ENCODE measurements at places on chromosomes 16 and 17. TPM values are rescaled to one million over a fixed set of nuclear protein-coding genes. Genes with fewer than 3 reads are reported as not detected.

The RBFOX1 gene
- total RNA-seq, result 4.0 TPM

The TEKT5 gene
- 8.0 TPM for total RNA-seq

The MLLT6 gene
- total RNA-seq, result 209 TPM

The CLEC18C gene
- 0.96 TPM for total RNA-seq

The BRIP1 gene
- 2.0 TPM for total RNA-seq

The CCL16 gene
- 1.6 TPM for total RNA-seq

The TMEM220 gene
- 17.6 TPM for total RNA-seq

DNA sequence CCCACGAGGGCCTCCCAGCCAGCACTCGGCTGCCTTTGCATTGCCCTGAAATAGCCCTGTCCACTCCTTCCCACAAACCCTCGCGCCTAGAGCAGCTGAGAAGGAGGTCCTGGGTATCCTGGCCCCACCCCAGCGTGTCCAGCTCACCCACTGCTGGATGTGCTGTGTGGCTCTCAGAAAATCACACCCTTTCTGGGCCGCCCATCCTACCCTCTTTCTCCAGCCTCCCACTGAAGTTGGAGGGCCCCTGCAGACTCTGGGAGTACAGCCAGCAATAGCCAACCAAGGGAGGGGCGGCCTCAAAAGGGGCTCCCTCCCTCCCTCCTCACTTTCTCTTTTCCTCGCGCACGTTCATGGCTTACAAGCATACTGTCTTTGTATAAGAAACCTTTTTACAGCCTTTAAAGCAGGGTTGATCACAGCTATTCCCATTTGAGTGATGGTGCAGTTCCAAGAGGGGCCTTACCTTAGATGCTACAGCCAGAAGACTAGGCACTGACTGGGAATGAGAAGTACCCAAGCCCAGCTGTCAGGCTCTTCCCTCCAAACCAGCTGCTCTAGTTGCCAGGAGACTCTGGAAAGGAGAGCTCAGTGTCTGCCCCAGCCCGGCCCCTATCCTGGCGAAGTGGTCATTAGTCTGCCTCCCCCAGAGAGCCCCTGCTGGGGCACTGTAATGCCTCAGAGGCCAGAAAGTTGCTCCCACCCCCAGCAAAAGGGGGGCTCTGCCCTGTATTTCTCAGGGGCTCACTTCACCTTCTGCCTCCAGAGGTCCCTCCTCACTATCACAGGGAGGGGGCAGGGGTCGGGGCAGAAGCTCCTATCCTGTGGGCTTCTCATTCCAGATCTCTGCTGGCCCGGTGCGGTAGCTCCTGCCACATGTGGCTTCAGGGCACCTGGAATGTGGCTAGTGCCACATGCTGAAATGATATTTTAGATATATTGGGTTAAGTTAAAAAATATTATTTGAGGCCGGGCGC lies 38.1 kb downstream of the DCAKD start:
- peak; percentile 56 for DNase-seq

DNA sequence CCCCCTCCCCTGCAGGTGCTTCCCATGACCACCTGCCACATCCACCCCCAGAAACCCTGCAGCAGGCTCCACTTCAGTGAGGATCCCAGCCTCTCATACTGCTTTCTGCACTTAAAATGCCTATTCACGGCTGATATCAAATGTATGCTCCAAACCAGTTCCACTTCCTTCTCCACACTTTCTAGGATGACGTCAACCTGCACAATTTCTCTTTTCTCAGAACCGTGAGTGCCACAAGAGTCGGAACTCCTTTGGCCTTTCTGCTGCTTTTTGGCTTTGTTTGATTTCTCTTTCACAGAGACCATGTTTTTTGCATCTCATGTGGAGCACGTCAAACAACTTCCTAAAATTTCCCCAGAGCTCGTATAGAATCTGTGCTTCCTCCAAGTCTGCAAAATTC lies 378.8 kb upstream of the TNRC6C start:
- DNase-seq, result no peak

DNA sequence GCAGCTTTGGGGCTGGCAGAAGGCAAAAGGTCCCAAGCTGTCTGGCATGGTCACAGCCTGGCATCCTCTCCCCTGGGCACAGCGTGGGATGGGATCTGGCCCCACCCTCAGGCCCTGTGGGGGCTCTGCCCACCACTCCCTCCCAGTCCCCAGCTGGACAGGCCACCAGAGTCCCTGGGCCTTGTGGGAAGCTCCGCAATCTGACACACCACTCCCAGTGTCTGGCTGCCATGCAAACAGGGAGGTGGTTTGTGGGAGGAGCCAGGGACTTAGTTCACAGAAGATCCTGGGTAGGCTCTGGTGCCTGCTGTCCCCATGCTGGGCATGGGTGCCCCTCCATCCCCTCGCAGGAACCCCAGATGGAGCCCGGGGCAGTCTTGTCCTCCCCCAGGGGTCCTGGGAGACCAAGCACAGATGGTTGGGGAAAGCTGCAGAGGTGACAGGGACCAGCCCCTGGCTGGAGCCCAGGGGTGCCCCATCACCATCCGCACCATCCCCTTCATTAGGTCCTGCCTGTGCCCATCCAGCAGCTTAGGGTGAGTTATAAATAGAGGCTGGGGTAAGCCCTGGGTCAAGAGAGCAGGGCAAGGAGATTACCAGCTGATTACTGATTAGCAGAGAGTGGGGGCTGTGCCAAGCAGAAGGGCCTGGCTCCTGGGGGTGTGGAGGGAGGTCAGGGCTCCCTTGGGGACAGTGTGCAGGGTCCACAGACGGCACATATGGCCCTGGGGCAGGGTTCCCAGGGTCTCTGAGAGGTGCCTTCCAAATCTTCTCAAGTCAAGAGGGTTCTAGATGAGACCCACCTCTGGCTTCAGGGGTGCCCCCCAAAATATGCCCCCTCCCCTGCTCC lies 6.2 kb downstream of the FSCN2 start:
- DNase-seq, result no peak

GRCh38 chr17:15112846-15113617 lies 152.1 kb downstream of the PMP22 start:
- DNase-seq, result no peak

GRCh38 chr16:30786936-30787612 lies at the start of gene ZNF629:
Gene ZNF629, minus strand, starts transcription at chr16:30787205. Its CDS starts 2,723 bp downstream, at chr16:30784482.
- peak; percentile 79 for DNase-seq

DNA sequence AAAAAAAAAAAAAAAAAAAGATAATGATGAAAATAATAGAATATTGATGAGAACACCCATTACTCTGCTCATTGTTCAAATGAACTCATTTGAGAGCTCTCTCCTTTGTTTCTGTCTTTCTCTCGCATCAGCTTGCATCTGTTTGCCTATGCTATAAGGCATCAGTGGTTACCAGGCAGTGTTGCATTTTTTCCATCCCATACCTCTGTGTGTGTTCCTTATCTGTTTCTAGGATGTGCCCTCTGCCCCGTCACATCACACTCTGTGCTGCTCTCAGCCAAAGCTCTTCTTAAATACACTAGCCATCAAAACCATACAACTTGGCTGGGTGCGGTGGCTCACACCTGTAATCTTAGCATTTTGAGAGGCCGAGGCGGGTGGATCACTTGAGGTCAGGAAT lies 568.2 kb downstream of the WWOX start:
- no peak for DNase-seq

- DNase-seq, result peak; percentile 60
These were observed 18.4 kb downstream of the PDILT start for GRCh38 chr16:20385844-20386832.

DNA sequence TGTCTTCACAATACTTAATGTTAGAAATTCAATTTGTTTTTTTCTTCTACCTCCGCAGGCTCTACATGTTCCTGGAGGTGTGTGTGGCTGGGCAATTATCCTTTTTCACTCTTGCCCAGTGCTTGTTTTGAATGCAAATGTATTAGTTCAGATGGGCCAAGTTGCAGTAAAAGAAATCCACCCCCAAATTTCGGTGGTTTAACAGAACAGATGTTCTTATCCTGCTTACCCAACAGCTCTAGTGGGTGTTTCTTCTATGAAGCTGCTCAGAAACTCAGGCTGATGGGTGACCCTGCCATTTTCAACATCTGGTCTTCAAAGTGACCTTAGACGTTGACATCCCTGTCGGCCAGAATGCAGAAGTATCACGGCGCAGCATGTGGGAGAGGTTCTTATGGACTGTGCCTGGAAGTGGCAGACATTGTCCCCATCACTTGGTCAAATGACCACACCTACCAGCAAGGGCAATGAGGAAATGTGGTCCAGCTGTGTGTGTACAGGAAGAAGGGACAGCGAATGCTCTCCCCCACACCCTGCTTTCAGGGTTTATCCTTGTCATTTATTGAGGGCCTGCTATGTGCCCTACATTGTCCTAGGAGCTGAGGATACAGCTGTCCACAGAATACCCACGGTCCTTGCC lies 157.3 kb downstream of the CDH13 start:
- no peak for DNase-seq

DNA sequence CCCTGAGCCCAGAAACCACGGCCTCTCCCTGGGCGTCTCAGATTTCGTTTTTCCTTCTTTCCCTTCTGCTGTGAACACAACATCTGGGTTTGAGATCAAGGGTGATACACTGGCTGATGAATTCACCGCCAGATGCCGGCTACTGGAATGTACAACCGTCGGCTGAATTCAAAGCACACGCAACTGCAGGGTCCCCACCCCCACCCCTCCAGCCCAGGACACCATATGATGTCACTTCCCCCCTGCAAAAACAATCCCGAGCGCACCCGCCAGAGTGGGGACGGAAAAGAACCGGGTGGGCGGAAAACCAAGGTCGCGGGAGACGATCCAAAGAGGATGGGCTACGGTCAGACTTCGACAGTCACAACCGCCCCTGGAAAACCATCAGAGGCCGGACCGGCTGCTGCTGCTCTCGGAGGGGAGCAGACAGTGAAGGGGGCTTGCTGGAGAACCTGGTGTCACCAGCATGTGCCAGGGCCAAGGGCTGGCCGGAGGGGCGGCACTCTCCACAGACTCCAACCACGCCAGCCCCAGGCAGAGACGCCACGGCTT lies 23.3 kb downstream of the CEP295NL start:
- peak; percentile 70 for DNase-seq

DNA sequence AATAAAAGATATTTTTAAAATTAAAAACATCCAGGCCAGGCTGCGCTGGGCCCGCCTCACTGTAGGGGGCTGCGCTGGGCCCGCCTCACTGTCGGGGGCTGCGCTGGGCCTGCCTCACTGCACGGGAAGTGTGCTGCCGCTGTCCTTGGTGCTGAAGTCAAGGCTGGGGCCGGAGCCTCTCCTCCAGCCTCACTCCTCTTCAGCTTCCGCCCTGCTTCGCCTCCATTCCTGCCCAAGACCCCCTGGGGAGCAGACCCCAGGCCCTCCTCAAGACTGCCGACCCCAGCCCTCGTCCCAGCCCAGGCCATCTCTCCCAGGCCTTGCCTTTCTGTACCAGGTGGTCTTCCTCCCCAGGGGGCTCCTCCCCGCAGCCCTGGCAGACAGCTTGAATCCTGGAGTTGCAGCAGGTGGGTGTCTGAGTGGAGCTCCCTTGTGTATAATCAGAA lies 26.2 kb downstream of the ENDOV start:
- no peak for DNase-seq

DNA sequence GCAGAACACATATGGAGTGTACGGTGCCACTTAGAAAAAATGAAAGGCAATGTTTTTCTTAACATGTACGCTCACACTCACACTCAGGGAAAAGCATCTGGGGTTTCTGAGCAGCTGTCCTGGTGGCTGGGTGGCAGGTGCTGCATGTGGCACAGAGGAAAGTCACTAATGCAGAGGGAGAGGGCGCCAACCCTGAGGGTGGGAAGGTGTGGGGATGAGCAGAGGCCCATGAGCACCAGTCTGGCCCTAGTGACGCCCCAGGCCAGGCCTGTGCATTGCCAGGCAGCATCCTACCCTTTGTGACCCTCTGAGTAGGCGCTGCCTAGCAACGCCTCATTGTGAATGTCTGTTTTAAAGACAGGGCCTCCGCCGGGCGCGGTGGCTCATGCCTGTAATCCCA lies 19.1 kb upstream of the LCMT1 start:
- DNase-seq, result no peak

GRCh38 chr17:32943647-32944191 lies 15.8 kb downstream of the TMEM98 start:
- DNase-seq, result no peak

- DNase-seq, result peak; percentile 82
These were observed 906 bp downstream of the RBL2 start for GRCh38 chr16:53435066-53435688.

DNA sequence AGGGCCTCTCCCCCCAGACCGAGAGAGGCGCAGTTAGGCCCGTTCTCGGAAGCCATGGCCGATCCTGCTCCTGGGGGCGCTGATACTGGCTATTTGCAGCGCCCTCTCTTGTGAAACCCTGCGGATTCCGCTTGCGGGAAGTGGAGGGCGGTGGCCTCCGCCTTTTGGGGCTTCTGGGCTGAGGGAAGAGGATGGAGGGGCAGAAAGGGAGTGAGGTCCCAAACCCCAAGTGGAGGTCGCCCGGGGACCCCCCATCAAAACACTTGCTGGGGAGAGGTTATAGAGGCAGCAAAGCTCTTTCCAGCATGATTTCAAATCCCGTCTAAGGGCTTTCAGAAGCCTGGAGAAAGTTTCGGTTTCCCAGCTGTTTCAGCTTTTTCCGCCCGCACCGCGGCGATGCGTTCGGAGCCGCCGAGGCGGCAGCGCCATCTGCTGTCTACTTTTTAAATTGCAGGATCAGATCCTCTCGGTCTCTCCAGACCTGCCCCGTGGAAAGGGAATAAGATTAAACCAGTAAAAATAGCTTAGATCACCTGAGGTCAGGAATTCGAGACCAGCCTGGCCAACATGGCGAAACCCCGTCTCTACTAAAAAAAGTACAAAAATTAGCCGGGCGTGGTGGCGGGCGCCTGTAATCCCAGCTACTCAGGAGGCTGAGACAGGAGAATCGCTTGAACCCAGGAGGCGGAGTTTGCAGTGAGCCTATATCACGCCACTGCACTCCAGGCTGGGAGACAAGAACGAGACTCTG lies 15.8 kb downstream of the SNX20 start:
- DNase-seq, result peak; percentile 88

- DNase-seq, result peak; percentile 61
These were observed 610 bp downstream of the C16orf74 start for GRCh38 chr16:85750146-85750826.

DNA sequence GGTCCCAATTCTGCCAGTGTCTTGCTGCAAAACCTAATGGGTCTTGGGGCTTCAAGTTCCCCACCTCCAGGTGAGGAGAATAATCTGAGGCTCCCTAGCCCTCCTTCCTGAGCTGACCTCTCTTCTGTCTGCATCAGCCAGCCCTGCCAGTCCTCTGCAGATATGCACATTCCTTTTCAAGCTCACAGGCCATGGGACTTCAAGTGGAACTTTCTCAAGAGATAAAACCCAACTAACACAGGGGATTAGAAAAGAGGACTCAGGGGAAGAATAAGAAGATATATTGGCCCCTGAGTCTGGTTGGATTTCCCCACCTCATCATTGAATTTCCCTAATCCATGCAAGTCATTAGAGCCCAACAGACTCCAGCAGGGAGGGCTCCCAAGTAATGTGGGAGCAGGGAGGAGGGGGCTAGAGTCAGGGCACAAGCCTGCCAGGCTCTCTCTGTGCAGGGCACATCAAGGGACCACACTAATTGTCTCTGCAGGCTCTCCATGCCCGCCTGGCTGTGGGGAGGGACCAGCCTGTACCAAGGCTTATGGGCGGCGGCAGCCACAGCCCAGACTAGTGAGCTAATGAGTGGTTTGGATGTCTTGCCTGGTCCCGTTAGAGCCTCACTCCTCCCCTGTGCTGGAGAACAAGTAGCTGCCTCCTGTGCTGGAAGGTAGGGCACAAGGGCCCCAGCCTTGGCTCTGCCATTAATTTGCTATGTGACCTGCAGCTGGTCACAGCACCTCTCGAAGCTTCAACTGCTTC lies 1.2 kb downstream of the KRT14 start:
- no peak for DNase-seq

Measured in ureter (tissue), 1 donor.